Hematopoietic multipotent progenitor cell (in vitro differentiated cells): ENCODE measurements at places on chromosomes 1 and 21.

DNA sequence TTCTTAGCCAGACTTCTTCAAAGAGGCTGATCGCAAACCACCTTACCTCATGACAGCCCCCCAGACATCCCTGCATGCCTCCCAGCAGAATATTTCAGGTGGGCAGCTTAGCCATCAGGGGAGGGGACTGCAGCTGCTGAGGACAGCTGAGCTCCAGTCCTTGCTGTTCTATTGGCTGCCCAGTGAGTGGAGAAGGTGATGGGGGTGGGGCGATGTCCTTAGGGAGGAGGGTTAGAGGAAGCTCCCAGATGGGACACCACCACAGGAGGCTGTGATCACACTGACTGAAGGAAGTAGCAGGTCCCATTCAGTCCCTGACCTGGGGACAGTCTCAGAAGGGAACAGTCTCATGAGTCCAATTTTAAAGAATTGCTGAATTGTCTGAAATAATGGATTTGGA, 38.3 kb downstream of the GJA5 start:
- no peak for DNase-seq

DNA sequence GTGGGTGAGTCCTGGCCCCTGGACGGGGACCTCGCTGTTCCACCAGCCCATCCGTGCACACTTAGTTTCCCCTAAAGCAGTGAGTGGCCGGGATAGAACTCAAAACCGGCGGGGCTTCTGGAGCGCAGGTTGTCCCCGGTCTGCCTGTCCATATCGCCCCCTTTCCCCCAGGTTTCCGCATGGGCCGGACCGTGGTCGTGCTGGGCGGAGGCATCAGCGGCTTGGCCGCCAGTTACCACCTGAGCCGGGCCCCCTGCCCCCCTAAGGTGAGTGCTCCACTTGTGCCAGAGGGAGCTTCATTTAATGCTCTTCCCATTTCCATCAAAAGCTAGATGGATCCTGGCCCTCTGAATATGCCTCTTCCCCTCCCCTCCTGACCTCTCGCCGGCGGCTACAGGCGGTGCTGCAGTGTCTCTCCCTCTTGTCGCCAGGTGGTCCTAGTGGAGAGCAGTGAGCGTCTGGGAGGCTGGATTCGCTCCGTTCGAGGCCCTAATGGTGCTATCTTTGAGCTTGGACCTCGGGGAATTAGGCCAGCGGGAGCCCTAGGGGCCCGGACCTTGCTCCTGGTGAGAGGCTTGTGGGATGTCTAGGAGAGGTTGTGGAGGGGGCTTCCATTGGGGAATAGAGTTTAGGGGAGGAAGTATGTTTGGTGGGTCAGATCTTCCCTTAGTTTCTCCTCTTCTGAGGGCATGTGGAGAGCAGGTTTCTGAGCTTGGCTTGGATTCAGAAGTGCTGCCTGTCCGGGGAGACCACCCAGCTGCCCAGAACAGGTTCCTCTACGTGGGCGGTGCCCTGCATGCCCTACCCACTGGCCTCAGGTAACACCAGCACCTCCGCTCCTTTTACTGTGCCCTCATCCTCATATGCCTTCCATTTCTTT, 683 bp downstream of the PPOX start:
- DNase-seq, result no peak

- DNase-seq, result no peak
Observed at GRCh38 chr1:244897476-244898254, 33.3 kb upstream of the HNRNPU start.

DNA sequence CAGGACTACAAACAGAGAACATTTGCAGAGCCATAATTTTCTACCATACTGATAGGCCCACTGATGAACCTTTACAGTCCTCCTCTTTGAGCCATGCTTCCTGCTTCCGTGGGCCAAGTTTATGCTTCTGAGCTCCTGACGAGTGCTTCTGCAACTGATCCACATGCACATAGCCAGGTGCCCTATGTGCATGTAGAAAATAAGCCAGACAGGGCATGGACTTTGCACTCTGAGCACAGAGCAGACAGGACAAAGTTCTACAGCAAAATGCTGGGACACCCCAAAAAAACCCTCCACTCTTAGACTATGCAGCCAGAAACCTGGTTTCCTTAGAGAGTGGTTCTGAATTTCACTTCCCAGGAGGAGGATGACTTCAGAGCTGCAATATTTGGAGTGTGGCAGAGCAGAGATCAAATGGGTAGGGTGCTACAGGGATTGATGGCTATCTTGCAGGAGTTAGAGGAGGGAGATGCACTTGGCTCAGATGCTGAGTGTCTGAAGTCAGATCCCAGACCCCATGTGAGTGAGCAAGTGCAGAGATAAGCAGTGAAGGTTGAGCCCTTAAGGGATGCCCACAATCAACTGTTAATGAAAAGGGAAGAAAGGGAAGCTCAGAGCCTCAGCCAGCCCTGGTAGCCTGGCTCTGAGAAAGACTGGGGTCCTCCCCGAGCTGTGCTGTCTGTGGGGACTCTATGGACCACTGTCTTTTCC, 230.9 kb downstream of the DUSP10 start:
- DNase-seq, result no peak

- DNase-seq, result peak; percentile 34
Observed at GRCh38 chr1:41484402-41485241, at the start of gene EDN2. Gene EDN2 (minus strand): TSS chr1:41484683. CDS start chr1:41484601, 82 bp downstream.

DNA sequence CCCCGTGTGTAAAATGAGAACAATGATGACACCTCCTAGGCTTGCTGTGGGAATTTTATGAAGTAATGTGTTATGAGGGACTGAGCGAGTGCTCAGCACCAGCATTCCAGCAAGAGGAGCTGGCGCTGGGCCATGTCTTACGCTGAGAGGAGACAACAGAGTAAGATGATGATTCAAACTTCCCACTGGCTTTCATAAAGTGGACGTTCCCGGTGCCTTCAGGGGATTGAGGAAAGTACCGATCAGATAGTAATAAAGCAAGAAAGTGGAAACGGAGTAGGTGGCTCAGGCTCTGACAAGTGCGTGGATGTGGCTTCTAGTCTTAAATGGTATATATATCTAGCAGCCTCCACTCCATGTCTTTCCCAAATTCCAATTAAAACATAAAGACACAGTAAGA, 23.8 kb downstream of the EPHA10 start:
- DNase-seq, result no peak

DNA sequence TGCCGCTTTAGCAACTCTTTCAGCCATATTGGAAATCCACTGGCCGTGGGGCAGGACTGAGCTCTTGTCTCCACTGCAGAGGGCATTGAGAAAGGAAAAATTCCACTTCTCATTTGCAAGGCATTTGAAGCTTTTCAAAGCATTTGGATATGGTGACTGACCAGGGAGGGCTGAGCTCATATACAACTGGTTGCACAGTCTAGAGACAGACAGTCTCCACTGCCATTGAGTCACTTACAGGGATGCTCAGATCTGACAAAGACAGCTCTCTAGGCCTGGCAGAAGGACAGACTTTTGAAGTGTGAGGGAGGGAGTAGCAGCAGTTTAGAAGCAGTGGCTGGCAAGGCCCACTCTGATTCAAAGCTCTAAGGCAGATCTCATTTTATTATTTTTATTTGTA, 24.2 kb downstream of the NCF2 start:
- no peak for DNase-seq

GRCh38 chr1:168371477-168371876, 90.8 kb downstream of the TBX19 start:
- no peak for DNase-seq

- no peak for DNase-seq
Observed at GRCh38 chr1:147837964-147838292, 64.7 kb upstream of the GJA8 start.
